ENCODE measurements at places on chromosomes 5 and 9. TPM values are rescaled to one million over a fixed set of nuclear protein-coding genes. Genes with fewer than 3 reads are reported as not detected.
A peak's percentile ranks its signal among the peaks of the same experiment; 100 is the strongest.

KIF20A gene
- total RNA-seq: 2.5 TPM

SHB gene
- total RNA-seq: 20.9 TPM

SLC6A3 gene
- 0.49 TPM for total RNA-seq

KLHL3 gene
- total RNA-seq: 7.4 TPM

RANBP6 gene
- total RNA-seq: 10.1 TPM

DNA sequence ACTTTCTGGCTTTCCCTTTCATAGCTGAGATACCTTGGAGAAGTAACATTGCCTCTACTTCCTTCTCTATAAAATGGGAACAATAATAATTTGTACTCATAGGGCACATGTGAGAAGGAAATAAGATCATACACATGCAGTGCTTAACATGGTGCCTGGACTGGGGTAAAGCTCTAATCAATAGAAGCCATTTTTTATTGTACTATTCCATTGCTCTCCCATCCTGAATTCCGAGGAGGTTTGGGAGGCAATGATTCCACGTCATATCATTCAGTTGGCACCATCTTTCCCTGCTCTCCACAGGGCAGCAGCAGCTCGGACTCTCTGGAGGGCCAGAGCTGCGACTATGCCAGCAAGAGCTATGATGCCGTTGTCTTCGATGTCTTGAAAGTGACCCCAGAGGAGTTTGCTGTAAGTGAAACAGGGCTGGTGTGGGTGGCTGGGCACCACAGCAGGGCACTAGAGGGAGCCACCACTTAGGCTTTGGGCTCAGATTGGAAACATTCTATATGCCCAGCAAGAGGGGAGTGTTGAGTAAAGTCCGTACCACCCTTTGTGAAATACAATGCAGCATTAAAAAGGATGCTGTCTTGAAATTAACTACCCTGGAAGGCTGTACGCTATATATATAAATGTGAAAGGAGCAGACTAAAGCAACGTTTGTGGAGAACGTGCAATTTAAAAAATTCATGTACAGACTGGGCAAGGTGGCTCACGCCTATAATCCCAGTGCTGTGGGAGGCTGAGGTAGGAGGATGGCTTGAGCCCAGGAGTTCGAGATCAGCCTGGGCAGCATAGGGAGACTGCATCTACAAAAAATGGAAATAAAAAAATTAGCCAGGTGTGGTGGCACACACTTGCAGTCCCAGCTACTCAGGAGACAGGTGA lies 51.2 kb downstream of the RALGPS1 start:
- no peaks in the 10 kb centered on the region for H3K27me3 ChIP-seq
- H3K4me3 ChIP-seq: no peak overlapping the region
- H3K36me3 ChIP-seq: no peaks in the 10 kb centered on the region
- H3K4me1 ChIP-seq: no peaks in the 10 kb centered on the region
- no peak for DNase-seq

DNA sequence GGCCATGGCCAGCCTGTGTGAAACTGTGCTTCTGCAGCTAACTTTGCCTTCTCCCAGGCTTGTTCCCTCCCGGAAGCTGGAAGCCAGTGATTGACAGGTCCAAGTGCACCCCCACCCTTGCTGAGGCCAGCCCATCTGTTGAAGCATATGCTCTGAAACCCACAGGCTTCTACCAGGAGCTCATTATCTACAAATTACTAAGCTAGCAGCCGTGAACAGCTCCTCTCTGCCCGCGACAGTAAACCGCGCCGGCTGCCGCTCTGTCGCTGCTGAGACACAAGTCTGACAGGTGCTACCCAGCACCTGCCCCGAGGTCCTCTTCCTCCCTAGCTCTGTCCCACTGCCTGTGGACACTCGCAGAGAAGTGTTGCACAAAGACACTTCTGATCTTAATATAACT lies 490.9 kb downstream of the GADD45G start:
- H3K4me1 ChIP-seq: no peaks in the 10 kb centered on the region
- no peaks in the 10 kb centered on the region for H3K36me3 ChIP-seq
- DNase-seq: no peak
- no peak overlapping the region for H3K27ac ChIP-seq
- no peak overlapping the region for H3K4me3 ChIP-seq

DNA sequence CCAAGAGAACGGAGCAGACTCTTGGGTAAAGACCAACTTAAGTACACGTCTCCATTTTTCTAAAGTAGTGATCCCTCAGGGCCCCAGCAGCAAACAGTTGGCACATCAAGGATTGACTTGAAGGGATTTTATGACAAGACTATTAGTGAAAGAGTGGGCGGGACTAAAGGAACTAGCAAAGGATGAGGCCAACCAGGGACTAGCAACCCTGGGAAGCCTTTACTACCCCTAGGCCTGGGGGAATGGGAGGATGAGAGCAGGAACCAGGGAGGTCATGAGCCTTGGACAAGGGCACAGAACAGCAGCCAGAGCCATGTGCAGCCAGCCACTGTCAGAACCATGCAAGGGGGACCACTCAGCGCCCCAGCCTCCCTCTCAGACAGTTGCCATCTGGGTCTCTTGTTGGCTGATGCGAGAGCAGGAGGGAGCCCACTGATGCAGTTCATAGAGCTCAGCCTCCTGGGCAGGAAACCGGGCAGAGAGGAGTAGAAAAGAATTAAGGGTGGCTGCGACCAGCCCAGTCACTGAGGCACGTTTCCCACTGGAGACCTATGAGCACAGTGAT lies 28.1 kb downstream of the TGFBI start:
- H3K27ac ChIP-seq: peak overlapping the region; percentile 59
- H3K36me3 ChIP-seq: no peaks in the 10 kb centered on the region
- H3K4me3 ChIP-seq: no peak overlapping the region
- peaks cover 49% of the 10 kb centered on the region for H3K4me1 ChIP-seq

DNA sequence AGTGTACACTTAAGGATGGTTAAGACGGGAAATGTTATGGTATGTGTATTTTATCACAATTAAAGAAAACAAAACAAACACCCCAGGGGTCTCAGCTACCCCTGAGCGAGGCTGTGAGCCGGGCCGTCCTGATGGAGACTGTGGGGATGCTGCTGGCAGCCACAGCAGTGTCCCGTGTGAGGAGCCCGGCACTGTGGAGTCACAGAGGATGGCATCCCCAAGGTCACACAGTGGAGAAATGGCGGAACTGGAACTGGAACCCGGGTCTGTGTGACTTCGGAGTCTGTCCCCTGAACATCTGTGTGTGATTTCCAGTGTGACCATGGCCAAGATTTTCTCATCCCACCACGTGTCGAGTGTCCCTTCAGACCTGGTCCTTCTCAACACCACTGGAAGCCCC lies 80.7 kb upstream of the PHYKPL start:
- no peaks in the 10 kb centered on the region for H3K27me3 ChIP-seq
- H3K36me3 ChIP-seq: no peaks in the 10 kb centered on the region
- no peak overlapping the region for H3K27ac ChIP-seq
- DNase-seq: no peak
- H3K4me1 ChIP-seq: peaks cover 9% of the 10 kb centered on the region

- H3K36me3 ChIP-seq: no peaks in the 10 kb centered on the region
- no peaks in the 10 kb centered on the region for H3K4me1 ChIP-seq
- DNase-seq: no peak
Measured at GRCh38 chr5:144328980-144329379, 158.3 kb downstream of the KCTD16 start.

DNA sequence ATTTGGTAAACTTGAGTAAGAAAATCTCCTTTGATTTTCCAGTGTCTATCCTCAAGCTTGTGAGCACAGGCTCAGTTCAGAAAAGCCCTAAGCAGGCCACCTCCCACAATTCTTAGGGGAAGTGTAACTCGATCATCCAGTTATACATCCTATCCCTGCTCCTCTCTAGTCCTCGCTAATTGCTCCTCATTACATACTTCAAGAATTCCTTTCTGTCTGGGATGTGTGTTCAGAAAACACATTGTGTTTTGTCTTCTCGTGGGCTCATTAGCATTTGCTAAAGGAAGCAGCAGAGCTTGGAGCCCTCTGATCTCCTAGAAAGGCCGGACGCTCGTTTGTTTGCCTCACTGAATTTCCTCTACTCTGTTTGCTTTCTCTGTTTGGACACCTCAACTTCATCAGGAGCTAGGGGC lies 268.2 kb upstream of the RFX3 start:
- H3K36me3 ChIP-seq: no peaks in the 10 kb centered on the region
- no peaks in the 10 kb centered on the region for H3K4me1 ChIP-seq
- no peak for DNase-seq
- H3K27me3 ChIP-seq: no peaks in the 10 kb centered on the region
- no peak overlapping the region for H3K27ac ChIP-seq
- no peak overlapping the region for H3K4me3 ChIP-seq

DNA sequence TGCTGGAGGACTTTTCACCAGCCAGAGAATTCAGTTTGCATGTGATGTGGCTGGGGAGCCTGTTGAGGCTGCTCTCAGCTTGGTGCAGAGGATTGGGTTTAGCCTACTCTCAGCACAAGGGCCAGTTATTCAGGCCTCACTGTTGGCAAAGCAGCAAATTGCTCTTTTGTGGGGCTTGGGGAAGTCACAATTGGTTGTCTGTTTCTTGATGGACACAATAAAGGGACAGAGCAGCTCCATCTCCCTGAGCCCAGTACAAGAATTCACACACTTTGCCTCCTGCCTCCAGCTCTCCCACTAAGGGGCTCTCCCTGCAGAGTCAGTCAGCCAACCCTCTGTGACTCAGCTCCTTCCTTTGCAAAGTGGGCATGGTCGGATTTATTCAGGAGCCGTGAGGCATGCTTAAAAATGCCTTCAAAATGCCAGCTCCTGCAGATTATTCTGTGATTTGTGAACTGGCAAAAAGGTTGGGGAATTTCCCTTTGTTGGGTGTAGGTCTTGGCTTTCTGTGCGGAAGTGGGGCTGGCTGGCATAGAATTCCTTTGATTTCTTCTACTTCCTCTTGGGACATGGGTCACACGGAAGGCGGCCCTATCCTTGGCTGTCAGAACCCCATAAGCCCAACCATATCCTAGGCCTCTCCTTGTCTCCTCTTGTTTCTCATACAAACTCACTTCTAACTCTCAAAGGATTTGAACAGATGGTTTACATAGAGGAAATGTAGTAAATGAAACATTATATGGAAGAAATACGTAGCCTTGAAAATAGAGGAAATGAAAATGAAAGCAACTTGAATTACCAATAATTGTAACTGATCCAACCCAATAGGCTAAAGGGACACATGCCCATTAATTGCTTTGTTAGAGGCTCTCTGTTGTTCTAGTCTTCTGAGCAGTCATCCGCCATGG lies 118.7 kb upstream of the CD180 start:
- no peaks in the 10 kb centered on the region for H3K27me3 ChIP-seq
- no peak overlapping the region for H3K4me3 ChIP-seq
- peak overlapping the region; percentile 54 for H3K27ac ChIP-seq

- H3K27ac ChIP-seq: no peak overlapping the region
- DNase-seq: no peak
- no peaks in the 10 kb centered on the region for H3K27me3 ChIP-seq
- H3K4me1 ChIP-seq: no peaks in the 10 kb centered on the region
Measured at GRCh38 chr5:95272316-95272929, 12.5 kb downstream of the MCTP1 start.

GRCh38 chr9:36161187-36161586 lies 8.0 kb upstream of the CCIN start:
- no peak for DNase-seq
- H3K27ac ChIP-seq: peak overlapping the region; percentile 89
- peaks cover 40% of the 10 kb centered on the region for H3K4me1 ChIP-seq
- H3K4me3 ChIP-seq: no peak overlapping the region
- no peaks in the 10 kb centered on the region for H3K27me3 ChIP-seq

- H3K27me3 ChIP-seq: no peaks in the 10 kb centered on the region
- peak overlapping the region; percentile 97 for H3K27ac ChIP-seq
- no peak for DNase-seq
- H3K4me3 ChIP-seq: no peak overlapping the region
- H3K4me1 ChIP-seq: peaks cover 97% of the 10 kb centered on the region
Measured at GRCh38 chr9:121280715-121281613, 13.0 kb downstream of the GSN start.

GRCh38 chr5:76134646-76135045 lies 51.5 kb downstream of the SV2C start:
- H3K27me3 ChIP-seq: no peaks in the 10 kb centered on the region
- DNase-seq: no peak
- no peaks in the 10 kb centered on the region for H3K36me3 ChIP-seq
- no peaks in the 10 kb centered on the region for H3K4me1 ChIP-seq

- no peaks in the 10 kb centered on the region for H3K36me3 ChIP-seq
- DNase-seq: no peak
- H3K27ac ChIP-seq: no peak overlapping the region
- H3K4me3 ChIP-seq: no peak overlapping the region
Measured at GRCh38 chr9:136257381-136258298, 12.0 kb upstream of the QSOX2 start.

GRCh38 chr5:1594357-1595106 lies 70.8 kb upstream of the LPCAT1 start:
- no peaks in the 10 kb centered on the region for H3K27me3 ChIP-seq
- peak overlapping the region; percentile 66 for H3K27ac ChIP-seq
- no peak for DNase-seq
- peak overlapping the region; percentile 51 for H3K4me3 ChIP-seq
- H3K36me3 ChIP-seq: no peaks in the 10 kb centered on the region
